Brain pericyte (primary cell): ENCODE measurements at places on chromosomes 4 and X.

GRCh38 chrX:40459571-40460158 lies 121.1 kb upstream of the ATP6AP2 start:
- no peak for DNase-seq

DNA sequence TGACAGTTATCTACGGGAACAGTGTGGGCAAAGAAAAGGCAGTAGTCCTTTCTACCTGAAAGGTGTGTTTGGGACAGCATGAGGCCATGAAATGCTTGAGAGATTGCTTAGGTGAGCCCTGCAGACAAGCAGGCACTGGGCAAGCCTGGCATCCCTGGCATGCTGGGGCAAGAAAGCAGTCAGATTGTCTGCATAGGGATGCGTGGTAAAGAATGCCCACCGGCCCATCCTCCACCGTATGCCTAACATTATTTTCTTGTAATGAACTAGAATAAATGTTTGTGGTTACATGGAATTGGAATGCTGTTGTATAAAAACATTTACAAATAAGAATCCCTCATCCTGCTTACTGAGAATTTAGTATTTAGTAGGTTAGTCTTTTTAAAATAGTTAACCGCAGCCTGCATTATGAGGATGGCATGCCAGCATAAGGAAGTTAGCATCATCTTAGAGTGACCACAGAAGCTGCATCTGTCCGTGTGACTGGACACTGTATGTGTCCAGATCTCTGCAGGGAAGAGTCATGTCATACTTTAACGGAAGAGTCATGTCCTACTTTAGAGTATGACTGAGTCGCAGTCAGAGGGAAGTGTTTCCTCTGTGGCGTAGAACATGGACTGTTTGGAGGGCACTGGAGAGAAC lies 18.9 kb downstream of the ZBTB49 start:
- DNase-seq, result no peak

DNA sequence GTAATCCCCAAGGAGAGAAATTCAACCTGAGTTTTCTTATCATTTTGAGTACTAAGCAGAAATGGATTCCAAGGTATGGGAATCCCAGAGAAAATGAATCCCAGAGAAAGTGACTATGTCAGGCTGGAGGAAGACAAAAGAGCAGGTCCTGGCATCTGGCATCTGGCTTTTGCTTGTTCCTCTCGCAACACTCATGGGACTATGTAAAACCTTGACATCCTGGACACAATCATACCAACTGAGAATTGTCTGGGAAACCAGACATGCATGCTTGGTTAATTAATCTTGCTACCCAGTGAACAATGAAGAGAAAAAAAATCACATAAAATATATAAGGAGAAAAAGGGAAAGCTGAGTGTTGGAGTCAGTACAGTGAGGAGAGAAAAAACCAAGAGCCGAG lies 12.9 kb downstream of the DCAF8L1 start:
- DNase-seq, result no peak

DNA sequence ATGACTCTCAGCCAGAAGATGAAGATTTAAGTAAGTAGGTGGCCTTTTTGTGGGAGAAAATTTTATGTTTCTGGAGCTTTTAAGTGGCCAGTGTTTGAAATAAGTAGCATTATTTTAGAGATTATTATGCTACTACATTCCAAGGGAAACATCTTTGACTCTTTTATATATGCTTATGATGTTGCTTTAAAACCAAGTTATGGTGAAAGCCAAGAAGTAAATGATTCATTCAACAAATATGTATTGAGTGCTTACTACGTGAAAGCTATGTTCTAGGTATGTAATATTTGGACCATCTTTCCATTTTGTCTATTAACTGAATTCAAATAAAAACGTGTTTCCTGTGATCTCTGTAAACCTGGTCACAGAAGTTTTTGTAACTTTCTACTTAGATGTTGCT lies 58.3 kb downstream of the ZFX start:
- no peak for DNase-seq

DNA sequence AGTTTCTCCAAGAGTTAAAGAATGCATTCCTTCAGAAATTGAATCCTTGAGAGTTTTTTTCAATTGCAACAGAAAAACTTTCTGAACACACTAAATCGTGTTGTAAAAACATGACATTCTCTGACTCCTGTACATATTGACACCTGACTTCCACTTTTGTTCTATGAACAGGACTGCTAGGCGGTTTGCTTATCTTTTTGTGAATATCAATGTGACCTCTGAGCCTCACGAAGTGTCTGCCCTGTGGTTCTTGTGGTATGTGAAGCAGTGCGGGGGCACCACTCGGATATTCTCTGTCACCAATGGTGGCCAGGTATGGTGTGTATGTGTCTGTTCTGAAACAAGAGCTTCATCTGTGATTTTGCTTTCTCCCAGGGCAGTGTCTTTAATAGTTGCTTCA lies 71.9 kb downstream of the MAOA start:
- DNase-seq, result no peak

DNA sequence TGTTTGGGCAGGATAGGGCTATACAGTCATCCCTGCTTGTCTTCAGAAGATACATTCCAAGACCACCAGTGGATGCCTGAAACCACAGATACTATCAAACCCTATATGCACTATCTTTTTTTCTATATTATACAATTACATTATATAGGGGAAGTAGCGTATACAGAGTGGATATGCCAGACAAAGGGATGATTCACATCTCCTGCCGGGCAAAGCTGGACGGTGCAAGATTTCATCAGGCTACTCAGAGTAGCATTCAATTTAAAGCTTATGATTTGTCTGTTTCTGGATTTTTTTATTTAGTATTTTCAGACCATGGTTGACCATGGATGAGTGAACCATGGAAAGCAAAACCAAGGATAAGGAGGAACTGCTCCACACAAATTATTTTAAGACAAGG lies 7.0 kb upstream of the AMTN start:
- no peak for DNase-seq

GRCh38 chr4:3322059-3322550 lies 29.3 kb downstream of the RGS12 start:
- no peak for DNase-seq

DNA sequence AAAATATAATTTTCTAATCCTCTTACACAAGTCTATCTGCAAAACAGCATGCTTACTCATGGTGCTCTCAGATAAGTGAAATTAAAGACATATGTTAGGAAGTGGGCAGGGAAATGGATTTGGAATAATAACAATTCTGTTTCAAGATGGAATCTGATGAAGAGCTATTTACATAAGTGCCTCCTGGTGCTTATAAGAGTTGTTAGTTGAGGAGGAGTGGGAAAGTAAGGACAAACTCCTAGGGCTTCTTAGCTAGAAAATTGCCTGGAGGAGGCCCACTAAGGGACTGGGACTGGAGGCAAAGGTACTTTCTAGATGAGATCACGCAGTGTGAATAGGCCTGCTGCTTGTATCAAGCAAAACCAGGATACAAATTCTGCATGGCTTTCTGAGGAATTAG lies 939.8 kb downstream of the GLUD2 start:
- DNase-seq, result no peak

GRCh38 chrX:926991-927390 lies 285.5 kb downstream of the CRLF2 start:
- no peak for DNase-seq

DNA sequence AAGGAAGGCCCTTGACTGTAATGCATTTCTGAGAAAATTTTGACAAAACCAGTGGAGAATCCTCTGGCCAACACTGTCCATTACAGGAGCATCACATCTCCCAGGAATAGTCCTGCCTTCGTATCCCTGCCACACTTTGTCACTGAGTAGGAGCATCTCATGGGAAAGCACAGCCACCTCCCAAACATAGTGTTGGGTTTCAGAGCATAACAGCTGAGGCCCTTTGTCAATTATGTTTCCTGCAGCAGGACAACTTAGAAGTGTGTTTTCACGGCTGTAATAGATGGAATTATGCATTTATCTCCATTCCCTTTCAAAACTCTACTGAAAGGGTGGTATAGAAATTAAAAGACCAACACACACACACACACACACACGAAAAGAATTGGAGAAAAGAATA lies 91.1 kb upstream of the SMAD1 start:
- DNase-seq, result no peak

- DNase-seq, result no peak
Observed at GRCh38 chr4:86506591-86506990, 87.5 kb upstream of the PTPN13 start.

DNA sequence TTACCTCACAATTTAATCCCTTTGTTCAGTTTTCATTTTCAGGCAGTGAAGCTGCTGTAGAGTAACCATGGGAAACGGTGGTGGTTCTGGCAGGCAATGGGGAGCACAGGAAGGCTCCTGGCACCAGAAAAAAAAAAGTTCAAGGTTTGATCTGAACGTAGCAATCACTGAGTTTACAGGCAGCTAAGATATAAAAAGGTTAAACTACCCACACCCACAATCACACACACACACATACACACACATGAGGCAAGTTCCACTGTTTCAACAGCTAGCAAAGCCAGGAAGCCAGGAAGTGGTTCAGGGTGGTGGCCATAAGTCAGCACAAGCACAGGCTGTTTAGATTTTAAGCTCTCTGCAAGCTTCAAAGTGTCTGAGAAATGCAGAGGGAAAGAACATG lies at the start of gene SULT1B1:
TSS of gene SULT1B1 (minus strand) at position 166 of the 400 bp plus-strand sequence. CDS start 5,403 bp downstream, outside the sequence.
- DNase-seq, result no peak

DNA sequence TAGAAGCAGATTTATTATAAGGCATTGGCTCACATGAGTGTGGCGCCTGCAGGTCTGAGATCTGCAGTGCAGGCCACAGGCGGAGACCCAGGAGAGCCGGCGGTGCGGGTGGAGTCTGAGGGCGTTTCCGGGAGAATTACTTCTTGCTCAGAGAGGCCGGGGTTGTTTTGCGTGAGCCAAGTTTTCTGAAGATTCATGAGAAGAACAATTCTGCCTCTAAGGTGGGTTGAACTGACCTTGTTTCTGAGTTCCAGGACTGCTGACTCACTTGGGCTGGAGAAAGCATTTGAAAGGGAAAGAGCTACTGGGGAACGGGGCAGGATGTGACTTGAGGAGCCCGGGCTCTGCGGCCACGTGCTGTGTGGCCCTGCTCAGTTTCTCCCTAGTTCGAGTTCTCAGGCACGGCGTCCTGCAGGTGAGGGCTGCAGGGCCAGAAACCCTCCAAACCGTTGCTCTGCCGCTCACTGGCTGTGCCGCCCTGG lies 36.7 kb upstream of the SORCS2 start:
- DNase-seq, result no peak

- no peak for DNase-seq
Observed at GRCh38 chr4:181470306-181470705, 772.9 kb upstream of the TENM3 start.

GRCh38 chr4:147963839-147964238 lies 232.0 kb downstream of the ARHGAP10 start:
- no peak for DNase-seq

DNA sequence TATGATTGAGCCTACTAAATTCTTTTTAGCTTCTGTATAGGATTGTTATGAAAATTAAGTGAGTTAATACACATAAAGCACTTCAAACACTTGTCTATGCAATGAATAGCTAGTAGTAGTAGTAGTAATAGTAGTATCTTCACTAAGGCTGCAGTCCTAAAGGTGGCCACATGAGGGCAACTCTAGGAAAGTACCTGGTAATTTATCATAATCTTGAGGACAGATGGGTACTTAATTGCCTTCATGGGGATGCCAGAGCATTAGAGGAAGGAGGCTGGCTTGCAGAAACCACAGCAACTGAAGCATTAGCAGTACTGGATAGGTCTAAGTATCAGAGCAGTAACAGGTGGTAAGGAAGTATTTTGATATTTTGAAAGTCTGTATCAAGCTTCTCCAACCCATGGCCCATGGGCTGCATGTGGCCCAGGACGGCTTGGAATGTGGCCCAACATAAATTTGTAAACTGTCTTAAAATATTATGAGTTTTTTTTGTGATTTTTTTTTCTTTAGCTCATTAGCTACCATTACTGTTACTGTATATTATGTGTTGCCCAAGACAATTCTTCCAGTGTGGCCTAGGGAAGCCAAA lies 17.3 kb downstream of the NIPAL1 start:
- no peak for DNase-seq

DNA sequence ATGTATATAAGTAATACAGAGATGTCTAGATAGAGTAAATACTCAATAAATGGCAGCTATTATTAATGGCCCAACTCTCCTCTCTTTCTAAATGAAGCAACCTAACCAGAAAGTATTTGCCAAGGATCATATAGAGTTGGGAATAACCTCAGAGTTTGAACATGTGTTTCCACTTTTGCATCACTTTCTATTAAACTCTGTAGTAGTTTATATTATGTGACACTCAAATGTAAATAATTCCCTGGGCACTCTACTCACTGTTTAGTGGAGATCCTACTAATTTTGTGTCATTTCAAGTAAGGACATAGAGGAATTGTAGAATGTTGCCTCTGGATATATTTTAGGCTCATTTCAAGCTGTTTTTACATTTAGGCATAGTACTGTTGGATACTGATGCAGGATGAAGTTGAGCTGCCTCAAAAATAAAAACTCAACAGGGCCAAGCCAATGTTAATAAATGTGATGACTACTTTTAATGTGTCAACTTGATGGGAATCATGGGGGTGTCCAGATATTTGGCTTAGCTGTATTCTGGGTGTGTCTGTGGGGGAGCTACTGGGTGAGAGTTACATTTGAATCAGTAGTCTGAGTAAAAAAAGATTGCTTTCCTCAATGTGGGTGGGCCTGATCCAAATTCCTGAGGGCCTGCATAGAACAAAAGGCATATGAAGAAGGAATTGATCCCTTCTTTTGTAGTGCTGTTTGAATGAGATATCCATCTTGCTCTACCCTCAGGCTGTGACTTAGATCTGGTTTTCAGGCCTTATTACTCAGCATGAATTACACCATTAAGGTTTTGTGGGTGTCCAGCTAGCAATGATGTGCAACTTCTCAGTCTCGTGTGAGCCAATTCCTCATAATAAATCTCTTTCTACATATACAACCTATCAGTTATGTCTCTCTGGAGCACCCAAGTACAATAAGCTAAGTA lies 1368.2 kb downstream of the STIM2 start:
- no peak for DNase-seq

DNA sequence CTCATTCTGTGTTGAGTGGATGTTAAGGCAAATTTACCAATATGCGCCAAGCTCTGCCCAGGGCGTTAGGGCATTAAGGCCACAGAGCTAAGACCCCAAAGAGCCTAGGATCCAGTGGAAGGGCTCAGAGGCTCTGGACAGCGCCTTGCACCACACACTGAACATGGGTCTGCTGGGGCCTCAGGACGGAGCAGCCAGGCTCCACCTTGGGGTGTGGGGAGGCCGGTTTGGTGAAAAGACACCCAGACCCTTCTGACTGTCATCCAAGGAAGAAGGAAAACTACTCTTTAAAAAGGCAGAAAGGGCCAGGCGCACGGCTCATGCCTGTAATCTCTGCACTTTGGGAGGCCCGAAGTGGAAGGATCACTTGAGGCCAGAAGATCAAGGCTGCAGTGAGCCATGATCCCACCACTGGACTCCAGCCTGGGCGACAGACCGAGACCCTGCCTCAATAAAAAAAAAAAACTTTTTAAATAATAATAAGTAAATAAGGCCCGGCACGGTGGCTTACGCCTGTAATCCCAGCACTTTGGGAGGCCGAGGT lies 1.3 kb upstream of the MRFAP1 start:
- no peak for DNase-seq

GRCh38 chr4:69546134-69546765 lies 50.5 kb upstream of the UGT2B4 start:
- no peak for DNase-seq

DNA sequence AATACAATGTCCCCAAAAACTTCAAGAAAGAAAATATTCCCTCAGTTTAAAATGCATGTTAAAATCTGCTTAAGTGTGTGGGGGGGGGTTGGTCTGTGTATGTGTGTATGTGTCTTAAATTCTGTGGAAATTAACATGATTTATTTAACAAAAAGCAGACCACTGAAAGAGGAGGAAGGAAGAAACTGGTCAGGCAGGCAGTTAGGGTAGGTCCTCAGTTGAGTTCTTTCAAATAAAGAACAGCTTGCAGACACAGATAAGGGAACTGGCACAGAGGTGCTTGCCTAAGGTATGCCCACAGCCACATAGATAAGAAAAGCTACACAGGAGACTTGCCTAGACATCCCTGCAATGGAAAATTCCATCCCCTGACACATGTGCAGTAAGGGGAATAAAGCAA lies 28.8 kb upstream of the TFDP3 start:
- DNase-seq, result no peak
